Pulmonary artery endothelial cell (primary cell): ENCODE measurements at places on chromosomes 1 and 21. TPM values are rescaled to one million over a fixed set of nuclear protein-coding genes. Genes with fewer than 3 reads are reported as not detected.

Gene FAM78B
- 0.13 and 0.49 TPM in 2 replicates for total RNA-seq

- no peak for DNase-seq
Measured at GRCh38 chr1:18957136-18957521, 653 bp upstream of the IFFO2 start.

GRCh38 chr1:109930252-109930993 lies 19.8 kb downstream of the CSF1 start:
- no peak for DNase-seq

DNA sequence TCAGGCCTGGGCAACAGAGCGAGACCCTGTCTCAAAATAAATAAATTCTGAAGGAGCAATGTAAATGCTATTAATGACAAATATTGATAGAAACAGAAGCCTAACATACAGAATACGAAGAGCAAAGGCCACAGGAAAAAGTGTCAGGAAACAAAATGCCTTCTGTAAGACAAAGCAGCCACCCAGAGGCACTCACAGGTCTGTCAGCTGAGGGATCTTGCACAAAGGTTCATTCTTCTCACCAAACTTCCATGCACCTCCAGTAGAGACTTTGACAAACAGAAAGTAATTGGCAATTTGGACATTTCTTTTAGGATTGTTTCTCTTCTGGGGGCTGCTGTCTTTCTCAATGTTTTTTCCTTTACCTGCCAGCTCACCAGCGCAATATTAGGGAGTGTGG lies 1.2 kb upstream of the ALDH9A1 start:
- DNase-seq: no peak

DNA sequence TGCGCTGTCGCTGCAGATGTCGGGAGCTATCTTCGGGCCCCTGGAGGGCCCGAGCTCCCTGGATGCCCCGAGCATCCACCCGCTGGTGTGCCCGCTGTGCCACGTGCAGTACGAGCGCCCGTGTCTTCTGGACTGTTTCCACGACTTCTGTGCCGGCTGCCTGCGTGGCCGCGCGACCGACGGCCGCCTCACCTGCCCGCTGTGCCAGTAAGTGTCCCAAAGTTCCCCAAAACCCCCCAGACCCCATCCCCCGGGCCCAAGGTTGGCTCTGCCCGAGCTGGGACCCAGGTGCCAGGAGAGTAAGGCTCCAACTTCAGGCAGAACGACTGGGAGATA lies 569 bp downstream of the RNF207 start:
- DNase-seq: no peak

GRCh38 chr1:43279666-43280065 lies 5.7 kb downstream of the C1orf210 start:
- no peak for DNase-seq

Gene RHBDL2
- 0.33 and 1.1 TPM in 2 replicates for total RNA-seq

DNA sequence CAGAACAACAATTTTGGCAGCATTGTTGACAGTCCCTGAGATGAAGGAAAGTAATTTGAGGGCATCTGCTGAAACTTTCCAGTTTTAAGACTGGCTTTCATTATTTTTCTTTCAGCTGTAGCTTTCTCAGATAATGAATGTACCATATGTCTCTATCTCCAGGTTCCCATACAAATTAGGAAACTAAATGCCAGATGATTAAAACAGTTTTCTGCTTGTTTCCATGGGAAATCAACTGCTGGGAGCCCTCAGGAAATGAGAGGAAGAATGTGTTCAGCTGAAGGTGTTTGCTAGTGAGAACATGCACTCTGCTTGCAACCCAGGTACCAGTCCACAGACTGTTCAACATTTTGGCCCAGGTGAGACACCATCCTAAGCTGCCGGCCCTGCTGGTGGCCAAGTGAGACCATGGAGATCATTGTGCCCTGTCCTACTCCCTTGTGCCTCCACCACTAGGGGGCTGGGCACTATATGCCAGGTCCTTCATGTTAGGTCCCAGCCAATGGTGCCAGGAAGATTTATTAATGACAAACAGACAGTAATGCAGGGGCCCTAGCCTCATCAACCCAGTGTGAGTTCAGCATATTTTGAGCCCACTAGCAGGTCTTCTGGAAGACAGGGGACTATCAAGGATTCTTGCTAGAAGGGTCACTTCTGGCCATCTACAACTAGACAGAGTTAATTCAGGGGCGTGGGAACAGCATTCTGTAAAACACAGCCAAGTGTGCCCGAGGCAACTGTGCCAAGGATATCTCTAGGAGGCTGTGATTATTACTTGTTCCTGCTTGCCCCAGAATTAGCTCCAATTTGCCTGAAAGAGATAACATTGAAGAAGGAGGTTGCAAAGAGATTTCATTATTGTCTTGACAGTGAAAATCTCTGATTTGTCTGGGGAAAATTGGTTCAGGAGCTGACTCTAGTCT lies 17.0 kb upstream of the LRRC8C start:
- DNase-seq: no peak
